Mesenteric fat pad (tissue), 1 donor: ENCODE measurements at places on chromosomes 7 and 10. TPM values are rescaled to one million over a fixed set of nuclear protein-coding genes. Genes with fewer than 3 reads are reported as not detected.

- no peak for DNase-seq
Measured at GRCh38 chr7:156059369-156059768, 247.1 kb upstream of the SHH start.

DNA sequence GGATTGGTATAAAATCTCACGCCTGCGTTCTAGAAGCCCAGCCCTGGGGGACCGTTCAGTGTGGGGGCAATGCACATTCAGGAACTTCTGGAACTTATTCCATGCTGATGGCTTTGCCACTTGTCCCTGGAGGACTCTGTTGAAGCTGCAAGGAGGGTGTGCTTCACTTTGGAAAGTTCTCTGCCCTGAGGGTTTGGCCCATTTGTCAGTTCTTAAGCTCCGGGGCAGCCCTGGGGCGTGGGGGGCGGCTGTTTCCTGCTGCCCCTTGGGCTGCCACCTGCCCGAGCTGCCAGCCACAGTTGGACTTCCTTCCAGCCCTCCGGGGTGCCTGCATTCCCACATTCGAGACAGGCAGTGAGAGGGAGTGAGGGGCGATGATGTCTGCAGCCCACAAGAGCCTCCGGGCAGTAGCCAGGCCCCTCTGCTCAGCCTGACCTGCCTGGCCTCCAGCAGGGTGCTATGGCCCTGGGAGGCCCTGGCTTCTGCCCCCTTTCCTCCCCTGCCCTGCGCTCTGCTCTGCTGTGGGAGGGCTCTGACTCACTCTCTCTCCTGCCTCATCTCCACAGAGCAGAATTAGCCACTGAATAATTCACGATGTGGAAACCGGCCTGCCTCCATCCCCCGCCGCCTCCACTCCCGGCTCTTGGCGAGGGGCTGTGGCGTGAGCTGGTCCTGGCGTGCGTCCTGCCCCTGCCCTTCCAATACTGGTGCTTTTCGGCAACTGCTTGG lies 1.9 kb downstream of the TTYH3 start:
- no peak for DNase-seq

DNA sequence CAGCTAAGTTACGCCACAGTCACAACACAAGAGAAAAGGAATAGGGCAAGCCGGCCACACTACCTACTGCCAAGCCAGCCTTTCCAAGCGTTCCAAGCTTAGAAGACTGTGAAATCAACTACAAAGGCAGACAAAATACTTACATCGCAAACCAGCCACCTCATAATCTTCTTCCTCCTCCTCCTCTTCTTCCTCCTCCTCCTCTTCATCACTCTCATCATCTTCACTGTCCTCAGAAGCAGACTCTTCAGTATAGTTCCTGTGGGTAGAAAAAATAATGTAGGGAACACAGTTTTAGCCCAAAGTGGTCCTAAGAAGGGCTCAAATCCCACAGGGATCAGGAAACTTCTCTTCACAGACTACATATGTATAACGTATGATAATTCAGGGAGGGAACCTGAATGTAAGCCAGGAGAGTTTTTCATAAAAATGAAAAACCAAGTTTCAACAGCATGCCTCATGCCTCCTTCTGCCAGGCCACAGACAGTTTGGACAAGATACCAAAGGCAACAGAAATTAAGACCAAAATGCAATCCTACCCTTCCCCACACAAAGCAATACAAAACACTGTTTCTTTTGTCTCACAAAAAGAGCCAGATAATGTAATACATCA lies 13.6 kb downstream of the FZD9 start:
- no peak for DNase-seq

DNA sequence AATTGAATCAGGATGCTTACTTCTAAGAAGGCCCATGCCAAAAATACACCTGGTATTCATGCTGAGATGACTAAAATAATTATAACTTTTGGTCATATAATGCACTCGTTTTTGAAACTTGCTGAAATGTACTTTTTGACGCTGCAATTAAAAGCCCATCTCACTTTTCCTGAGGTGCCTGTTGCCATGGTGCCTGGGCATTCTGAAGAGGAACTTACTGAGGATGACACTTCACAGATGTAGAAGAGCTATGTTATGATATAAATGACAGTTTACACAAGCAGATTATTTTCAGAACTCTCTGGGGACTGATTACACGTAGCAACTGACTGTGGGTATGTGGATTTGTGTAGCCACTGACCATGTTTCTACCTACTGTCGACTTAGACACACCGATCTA lies 182.4 kb downstream of the TPK1 start:
- no peak for DNase-seq

SPDYE5 gene
- not detected for total RNA-seq
